ENCODE measurements at places on chromosomes 7 and 10.

DNA sequence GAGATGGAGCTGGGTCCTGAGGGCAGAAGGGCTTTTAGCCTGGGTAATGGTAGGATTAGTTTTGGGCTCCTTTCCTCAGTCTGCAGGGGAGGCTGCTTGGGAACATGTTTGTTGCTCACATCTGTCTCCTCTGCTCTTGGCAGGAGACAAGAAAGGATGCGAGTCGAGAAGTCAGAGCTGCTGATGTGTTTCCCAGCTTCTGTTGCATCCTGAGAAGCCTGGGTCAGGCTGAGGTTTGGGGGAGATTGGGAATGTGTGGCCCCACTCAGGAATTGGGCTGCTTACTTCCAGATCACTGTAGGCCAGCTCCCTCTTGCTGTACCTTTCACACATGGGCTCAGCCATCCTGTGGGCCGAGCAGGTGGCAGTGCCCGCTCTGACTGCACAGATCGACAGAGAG lies 79.2 kb downstream of the CCNY start:
- DNase-seq, result no peak

DNA sequence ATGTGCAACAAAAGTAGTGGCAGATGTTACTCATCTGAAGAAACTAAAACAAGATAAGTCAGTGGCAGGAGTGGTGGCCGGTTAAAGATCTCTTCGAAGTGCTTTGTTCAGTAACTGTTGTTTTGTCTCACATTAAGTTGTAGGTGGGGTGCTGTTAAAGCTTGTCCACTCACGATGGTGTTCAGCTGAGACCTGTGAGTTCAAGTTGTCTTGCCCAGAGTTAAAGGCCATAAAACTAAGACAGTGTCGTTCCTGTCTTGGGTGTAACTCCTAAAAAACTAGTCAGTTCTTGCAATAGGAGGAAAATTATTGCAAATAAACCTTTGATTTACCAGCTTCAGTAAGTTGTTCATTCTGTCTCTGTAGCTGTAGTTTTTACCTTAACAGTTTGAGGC lies 857 bp upstream of the FOXP2 start:
- no peak for DNase-seq

- DNase-seq, result no peak
These were observed 5.5 kb upstream of the OPN4 start for GRCh38 chr10:86648704-86649427.

GRCh38 chr7:29418056-29418455 lies 145.6 kb upstream of the PRR15 start:
- DNase-seq, result no peak

DNA sequence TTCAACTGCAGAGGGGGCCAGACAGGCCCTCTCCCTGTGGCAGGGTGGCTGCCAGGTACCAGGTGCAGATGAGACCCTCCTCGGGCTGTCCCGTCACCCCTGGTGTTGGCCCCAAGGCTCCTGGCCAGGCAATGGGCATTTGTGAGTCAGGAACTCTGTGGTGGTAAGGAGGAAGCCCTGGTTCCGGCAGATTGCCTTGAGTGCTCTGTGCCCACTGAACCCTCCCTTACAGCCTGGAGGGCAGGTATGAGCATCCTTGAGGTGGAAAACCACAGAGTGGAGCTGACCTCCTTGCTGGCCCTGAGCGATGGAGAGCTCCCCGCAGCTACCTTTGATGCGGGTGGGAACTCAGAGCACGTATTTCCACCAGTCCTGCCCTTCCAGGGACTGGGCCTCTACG lies 2.0 kb downstream of the PAOX start:
- no peak for DNase-seq

DNA sequence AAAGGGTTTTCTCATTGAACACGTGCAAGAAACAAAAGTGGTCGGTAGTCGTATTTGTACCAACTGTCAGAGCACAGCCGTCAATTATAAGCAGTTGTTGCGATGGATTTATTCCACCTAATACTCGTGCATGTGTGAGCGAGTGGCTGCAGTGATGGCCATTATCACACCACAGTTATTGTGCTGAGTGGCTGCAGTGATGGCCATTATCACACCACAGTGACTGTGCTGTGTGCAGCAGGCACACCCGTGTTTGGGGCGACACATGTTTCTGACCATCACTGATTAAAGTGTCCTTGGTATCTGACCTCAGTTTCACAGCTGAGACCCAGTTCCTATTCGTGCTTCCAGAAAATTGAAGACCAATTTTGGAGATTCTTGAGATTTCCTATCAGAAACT lies 142.9 kb upstream of the PFKP start:
- no peak for DNase-seq

- DNase-seq, result no peak
These were observed 118.1 kb upstream of the ADCY1 start for GRCh38 chr7:45456105-45456504.

- no peak for DNase-seq
These were observed 9.8 kb upstream of the GRID1 start for GRCh38 chr10:86376403-86376802.

DNA sequence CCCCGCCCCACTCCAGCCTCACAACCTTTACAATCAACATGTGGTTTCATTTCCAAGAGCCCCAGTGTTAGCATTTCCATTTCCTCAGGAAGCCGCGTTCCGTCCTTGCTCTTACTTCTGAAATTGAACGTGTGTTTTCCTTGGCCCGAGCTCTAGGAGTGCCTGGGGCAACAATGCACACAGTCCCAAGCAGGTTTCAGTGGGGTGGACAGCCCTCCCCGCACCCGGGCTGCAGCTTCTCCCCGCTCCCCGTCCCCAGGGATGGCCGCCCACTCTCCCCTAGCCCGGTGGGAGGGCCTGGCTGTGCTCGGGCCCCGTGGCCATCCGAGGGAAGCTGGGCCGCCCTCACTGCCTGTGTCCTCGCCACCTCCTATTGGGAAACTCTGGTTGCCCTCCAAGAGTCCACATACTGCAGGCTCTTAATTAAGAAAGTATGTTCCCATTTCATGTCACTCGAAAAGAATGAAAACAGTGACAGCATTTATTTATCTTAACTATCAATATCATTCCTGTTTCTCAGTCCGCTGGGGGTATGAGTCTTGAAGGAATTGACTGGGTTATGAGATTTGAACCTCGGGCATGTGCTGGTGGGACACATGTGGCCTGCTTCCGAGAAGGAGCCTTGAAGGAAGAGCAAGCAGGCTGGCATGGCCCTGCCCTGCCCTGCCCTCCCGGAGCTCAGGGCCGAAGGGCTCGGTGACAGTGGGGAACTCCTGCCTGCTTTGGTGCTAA lies 163.8 kb downstream of the GRK5 start:
- no peak for DNase-seq

- no peak for DNase-seq
These were observed 91.8 kb upstream of the KCNIP2 start for GRCh38 chr10:101935431-101935830.

DNA sequence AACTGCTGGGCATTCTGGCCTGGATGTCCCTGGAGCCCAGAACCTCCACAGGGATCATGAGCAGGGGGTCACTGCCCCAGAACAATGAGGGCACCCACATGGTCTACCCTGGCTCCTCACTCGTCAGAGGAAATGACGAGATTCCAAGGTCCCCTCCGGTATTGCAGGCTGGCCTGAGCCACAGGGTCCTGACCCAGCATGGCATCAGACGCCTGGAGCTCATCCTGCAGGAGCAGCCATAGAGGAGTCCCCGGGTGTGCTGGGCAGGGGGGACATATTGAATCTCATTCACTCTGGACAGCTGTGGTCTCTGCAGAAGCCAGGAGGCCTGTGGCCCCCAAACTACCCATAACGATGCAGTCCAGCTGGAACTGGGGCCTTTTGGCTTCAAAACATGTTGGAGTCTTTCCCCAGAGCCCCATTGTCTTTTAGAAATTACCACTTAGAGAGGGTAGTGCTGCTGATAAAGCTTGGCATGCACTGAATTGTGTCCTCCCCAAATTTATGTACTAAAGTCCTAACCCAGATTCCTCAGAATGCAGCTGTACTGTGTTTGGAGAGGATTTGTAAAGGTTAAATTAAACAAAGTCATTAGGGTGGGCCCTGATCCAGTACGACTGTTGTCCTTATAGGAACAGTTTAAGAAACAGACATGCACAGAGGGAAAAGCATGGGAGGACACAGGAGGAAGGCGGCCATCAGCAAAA lies 27.7 kb downstream of the ANXA8 start:
- DNase-seq, result no peak

DNA sequence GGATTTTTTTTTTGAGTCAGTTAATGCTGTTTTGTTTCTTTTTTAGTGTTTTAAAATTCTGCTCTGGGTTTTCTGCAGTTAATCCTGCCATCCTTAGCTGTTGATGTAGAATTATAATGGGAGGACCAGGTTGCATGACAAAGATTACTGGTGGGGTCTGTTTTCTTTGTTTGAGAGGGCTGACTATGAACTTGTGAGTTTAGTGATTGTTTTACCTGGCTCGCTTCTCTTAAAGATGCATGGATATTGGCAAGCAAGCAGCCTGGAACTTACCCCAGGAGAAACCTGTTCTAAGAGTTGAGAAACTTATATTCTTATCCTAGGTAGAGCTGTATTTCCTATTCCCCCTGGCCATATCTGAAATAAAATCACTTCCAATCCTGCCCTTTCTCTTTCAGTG lies 727.8 kb downstream of the GRM8 start:
- DNase-seq, result no peak

GRCh38 chr7:151762583-151763245 lies 114.2 kb downstream of the PRKAG2 start:
- DNase-seq, result no peak

DNA sequence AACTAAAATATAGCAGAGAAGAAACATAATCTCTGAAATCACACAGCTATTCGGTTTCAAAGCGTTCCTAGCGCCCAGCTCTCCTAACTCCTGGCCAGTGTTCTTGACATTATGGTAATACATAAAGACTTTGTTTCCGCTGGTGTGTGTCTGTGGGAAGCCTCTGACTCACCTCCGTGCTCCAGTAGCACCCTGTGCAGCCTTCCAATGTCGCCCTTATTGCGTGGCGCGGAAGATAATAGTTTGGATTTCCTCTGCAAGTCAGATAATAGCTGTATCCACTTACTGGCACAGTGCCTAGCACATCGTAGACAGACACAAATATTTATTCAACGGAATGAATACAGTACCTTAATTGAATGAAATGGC lies 570 bp downstream of the BMS1 start:
- DNase-seq, result no peak

DNA sequence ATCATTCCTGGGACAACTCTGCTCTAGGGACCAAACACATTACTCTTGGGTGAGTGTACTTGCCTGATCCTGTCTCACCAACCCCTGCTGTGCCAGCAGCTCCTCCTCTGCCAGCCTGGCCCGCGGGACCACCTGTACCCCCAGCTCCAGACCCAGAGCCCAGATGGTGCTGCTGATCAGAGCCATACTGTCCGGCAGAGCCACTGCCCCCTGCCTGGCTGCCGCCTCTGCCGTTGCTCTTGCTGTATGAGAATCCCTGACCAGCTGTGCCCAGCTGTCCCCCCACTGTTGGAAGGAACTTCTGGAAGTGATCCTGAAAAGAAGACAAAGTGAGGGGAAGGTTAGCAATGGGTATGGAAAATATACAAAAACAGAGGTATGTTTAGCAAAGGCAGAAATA lies 6.9 kb downstream of the MYOZ1 start:
- no peak for DNase-seq

- no peak for DNase-seq
These were observed 13.5 kb downstream of the GUSB start for GRCh38 chr7:65968256-65969185.

GRCh38 chr7:2964208-2964607 lies 79.5 kb downstream of the CARD11 start:
- no peak for DNase-seq

- no peak for DNase-seq
These were observed 8.5 kb downstream of the GPER1 start for GRCh38 chr7:1096156-1097119.

DNA sequence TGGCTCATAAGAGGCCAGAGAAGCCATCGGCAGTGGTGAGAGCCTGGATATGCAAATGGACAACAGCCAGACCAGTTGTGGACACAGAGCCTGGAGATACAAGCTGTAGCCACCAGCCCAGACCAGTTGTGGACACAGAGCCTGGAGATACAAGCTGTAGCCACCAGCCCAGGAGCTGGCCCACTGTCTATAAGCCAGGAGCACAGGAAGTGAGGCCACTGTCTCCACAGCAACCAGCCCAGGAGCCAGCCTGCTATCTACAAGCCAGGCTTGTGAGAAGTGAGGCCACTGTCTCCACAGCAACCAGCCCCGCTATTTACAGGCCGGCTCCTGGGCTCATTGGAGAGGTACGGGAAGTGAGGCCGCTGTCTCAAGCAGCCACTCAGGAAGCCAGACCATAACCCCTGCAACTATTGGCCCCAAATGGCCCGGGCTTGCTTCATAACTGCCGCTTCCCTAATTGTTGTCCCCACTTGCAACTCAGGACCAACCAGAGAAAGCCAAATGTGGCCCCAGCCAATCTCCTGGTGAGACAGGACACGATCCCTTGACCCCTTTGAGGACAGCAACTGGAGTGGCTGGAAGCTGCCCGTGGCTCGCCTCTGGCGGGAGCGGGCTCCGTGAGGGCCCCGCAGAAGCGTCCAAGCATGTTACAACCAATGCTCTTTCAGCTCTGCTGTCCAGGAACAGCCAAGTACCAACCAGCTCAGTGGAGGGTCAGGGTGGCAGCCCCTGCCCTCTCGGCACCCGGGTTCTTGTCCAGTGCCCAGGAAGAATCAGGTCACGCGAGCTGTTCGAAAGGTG lies 44.1 kb upstream of the CNPY1 start:
- DNase-seq, result no peak

- DNase-seq, result no peak
These were observed 2.9 kb downstream of the CDK14 start for GRCh38 chr7:90599038-90599437.

GRCh38 chr10:92068900-92069299 lies 145.3 kb downstream of the BTAF1 start:
- no peak for DNase-seq

- no peak for DNase-seq
These were observed 41.8 kb downstream of the FAM204A start for GRCh38 chr10:118300320-118300719.

DNA sequence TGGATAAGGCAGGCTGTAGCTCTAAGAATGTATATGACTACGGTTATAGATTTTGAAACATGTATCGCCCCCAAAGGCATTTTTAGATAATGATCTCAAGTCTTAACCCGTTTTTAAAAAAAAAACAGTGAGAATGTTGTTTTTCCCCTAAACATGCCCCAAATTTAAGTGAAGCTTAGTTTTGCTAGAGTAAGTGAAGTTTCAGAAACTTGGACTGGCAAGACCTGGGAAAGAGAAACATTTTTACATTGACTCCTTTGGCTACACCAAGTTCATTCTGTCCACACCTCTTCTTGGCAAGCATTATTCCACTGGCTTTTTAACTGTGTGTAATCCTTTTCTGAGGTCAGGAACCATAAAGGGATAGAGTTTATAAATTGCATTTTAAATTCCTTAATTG lies 216.7 kb upstream of the CELF2 start:
- no peak for DNase-seq

DNA sequence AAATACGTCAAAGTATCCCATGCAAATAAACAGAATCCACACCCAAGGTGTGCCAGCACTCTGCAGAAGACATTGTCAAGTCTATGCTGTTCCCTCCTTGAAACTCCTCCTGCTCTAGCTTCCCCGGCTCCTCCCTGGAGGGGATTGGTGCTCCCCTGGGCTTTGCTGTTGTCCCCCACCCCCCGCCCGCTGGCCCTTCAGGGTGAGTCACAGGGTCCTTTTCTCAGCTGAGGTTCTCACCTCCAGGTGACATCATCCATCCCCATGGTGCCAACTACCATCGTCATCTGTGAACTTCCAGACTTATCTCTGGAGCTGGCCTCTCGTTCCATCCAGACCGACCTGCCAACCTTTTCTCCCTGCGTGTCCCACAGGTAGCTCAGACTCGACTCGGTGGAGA lies 77.0 kb downstream of the ITIH5 start:
- no peak for DNase-seq

GRCh38 chr7:128215281-128215680 lies 25.8 kb upstream of the LEP start:
- DNase-seq, result no peak

- no peak for DNase-seq
These were observed 1.5 kb downstream of the KCP start for GRCh38 chr7:128908750-128909624.

Data from stimulated activated CD4-positive, alpha-beta T cell treated with anti-CD3 and anti-CD28 coated beads, Interleukin-15, amount 100 ng/mL, for 48 hours (primary cell).